T follicular helper cell (primary cell): ENCODE measurements at places on chromosomes 2 and 18.

DNA sequence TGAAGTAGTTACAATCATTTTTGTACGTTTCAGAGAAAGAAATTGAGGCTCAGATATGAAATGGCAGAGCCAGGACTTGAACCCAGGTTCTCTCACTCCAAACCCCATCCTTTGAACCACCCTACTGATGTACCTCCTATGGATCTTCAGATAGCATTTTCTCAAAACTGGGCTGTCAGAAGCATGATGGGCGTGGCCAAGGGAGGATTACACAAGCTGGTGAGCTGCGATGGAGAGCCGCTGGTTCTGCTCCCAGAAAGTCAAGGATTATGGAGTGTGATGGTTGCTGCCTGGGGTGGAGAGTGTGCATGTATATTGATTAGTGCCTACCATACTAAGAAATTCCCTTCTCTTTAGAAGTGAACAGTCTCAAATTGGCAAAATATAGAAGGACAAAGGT, 47.0 kb upstream of the PPP1CB start:
- no peak for DNase-seq

- no peak for DNase-seq
Observed at GRCh38 chr18:77822632-77823031, 573.0 kb downstream of the GALR1 start.

DNA sequence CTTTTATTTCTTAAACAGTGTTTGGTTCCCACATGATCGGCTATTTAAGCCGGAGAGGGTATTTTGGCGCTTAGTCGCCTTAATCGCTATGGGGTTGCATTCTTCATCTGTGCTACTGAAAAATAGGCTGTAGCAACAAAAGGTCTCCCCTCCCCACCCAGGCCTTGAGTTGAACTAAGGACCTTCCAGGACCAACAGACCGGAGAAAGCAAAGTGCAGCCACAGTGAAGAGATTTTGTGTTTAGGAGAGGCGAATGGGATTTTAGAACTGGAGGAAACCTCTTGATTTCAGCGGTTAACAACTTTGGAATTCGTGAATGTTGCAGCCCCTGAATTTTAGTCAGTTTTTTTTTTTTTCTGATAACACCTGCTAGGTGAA, 1.4 kb downstream of the ITGA6 start:
- DNase-seq = no peak

GRCh38 chr2:171411791-171412483, 21.9 kb downstream of the METTL8 start:
- no peak for DNase-seq

DNA sequence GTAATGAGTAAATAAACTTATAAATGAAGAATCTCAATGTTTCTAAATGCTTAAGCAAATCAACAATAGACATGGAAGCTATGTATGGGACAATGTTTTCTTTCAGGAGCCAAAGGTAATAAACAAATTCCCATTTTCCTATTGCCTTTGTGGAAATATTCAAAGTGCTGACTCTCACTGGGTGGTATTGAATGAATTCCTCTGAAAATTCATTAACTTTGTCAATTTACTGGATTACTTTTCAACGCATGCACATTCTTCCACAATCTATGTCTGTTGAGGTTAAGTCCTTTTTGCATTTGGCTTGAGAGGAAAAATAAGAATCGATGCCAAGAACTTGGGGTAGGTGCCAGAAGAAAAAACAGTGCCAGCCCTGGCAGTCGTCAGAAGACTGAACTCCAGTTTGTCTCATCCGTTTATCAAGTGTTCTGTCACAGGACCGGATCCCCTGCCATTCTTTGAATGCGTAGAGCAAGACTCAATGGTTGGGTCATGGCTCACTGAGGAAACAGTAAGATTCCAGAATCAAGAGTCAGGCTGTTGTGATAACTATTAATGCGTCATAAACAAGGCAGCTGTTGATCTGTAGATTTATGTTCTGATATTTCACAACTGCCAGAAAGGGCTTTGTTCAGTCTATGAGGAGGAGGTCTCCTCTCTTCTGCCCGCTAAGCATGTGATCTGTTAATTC, 133.3 kb downstream of the GFPT1 start:
- no peak for DNase-seq

DNA sequence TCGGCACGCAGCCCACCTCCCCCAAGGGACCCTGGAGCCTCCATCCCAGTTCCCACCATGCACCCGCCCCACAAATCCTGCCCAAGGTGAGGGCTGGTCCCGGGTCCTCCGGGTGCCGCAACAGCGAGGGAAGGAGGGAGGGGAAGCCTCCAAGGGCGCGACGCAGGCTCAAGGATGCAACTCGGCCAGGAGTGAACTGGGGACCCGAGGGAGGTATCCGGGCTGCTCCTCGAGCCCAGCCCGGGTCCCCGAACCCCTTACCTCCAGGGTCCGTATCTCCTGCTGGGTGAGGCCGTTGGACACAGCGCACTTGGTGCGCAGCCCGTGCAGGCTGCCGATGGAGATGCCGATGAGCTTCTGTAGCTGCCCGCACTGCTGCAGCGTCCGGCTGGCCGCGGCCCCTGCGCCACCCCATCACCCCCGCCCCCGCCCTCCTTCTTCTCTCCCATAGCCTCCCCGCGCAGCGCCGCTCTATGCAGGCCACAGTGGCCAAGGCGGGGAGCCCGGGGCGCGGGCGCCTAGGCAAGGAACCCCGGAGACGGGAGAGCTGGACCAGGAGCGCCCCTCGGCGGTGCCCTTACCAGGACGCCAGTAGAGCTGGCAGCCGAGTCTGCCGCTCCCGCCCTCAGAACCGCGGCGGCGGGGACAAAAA, 124.1 kb downstream of the ANKRD30BL start:
- DNase-seq = no peak

DNA sequence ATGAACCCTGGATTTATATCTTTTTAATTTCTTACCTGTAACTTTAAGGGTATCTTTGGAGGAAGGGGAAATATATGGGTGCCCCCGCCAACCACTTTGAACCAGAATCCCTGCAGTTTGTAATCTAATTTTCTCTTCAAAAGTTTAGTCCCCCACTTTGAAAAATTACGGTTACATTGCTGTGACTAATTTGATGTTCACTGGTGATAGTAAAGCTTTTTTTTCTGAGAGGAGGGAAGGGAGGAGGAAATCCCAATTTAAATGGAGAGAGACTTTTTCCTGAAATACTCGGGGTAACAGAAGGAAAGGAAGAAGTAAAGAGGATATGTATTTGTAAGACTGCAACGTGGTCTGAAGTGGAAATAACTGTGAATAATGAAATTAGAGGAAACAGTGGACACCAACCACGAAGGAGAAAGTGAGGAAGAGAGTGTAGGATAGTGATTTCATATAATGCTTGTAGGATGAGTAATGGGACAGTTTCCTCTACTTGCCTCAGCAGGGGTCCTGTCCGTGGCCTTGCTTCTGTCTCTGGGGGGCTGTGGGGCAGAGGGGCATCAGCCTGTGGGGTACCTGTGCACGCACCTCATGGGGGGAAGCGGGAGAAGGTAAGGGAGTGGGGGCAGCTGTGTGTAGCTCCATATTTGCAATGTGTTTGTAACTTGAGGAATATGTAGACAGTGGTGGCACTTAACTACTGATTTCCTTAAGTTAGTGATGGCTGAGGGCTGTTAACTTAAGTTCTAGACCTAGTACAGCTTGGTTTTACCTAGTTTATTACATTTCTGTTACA, 161.1 kb downstream of the LTBP1 start:
- DNase-seq = no peak

DNA sequence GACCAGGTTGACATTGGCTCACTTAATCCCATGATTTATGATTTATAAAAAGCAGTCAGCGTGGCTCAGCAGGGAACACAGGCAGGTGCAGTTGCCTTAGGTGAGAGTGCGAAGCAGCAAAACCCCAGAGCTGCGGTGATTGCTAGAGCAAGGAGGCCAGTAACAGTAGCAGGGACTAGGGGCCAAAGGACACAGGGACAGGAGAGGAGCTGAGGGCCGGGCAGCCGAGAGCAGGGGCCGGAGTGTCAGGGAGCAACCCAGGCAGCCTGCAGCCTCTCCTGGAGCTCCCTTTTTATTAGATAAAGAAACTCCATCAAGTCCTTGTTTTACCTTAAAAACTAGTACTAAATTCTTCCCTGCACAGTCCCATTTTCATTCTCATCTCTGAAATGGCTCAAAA, 4.3 kb downstream of the MC2R start:
- DNase-seq = no peak

- no peak for DNase-seq
Observed at GRCh38 chr2:150695451-150696135, 208.1 kb upstream of the RND3 start.

DNA sequence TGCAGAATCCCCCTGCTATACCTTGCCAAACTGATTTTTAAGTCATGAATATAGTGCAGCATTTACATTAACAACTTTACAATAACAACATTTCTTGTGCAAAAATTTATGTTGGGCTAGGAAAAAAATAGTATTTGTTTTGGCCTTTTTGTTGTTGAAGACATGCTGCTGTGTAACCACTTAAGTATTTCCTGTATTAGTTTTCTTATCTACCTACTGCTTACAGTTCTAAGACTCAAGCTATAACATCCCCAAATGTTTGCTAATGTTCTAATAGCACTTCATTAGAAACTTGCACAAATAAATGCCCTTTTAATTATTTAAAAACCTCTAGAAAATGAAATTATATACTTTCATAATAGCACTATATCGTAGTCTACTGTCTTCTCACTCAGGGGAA, 154.3 kb upstream of the DOCK10 start:
- no peak for DNase-seq

- DNase-seq = no peak
Observed at GRCh38 chr2:151543876-151544275, 134.2 kb downstream of the RIF1 start.

DNA sequence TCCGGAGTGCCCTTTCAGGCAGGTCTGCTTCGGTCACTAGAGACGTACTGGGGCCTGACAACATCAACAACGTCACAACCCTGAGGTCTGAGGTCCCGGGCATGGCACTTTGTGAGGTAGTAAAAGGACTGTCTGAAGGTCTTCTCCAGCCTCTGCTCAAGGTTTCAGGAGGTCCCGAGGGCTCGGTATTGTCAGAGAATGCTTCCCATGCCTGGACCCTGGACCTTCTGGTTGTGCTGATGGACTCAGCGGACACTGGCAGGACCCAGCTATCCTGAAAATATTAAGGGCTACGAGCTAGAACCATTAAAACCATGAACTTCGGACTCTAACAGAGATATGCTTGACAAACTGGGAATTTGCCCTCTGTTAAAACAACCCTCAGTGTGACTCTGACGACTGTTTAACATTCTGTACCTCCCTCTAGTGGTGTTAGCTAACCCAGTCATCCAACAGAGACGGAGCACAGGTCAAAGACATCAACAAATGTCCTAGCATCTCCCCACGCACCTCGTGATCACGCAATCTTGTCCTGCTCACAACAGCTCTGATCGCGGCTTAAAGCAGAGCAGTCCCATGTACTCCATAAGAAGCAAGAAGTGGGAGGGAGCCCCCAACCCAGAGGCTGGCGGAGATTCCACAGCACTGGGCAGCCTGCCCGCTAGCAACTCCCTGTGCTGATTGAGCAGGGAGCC, 96.5 kb downstream of the CCDC93 start:
- DNase-seq = no peak

DNA sequence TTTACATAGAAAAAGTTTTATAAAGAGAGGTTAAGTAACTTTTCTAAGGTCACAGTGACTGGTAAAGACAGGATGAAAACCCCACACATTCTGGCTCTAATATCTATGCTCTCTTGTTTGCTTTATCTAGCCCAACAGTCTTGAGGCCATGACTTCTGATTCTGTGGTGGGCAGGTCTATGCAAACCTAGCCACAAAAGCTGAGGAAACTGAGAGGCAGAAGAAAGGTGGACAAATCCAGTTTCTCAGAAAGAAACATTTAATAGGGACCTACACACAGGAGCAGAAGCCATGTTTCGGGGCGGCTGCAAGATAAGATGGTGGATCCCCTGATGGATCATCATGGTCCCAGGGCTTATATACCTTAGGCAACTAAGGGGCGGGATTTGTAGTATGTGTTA, 21.8 kb downstream of the HSPD1 start:
- no peak for DNase-seq

DNA sequence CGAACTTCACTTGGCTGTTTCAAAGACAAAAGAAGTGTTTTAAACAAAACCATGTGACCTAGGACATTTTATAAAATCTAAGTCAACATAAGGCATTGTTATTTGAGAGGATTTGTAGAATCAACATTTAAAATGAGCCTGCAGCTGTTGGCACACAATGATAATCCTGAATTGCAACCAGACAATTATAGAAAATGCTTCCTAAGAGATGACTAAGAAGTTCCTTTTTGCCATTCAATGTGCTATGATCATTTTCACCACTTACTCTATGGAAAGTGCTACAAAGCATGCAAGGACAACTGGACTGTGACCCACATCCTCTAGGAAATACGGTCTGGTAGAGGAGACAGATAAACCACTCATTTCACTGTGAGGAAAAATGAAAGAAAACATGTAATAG, 246.4 kb downstream of the CDH20 start:
- no peak for DNase-seq

DNA sequence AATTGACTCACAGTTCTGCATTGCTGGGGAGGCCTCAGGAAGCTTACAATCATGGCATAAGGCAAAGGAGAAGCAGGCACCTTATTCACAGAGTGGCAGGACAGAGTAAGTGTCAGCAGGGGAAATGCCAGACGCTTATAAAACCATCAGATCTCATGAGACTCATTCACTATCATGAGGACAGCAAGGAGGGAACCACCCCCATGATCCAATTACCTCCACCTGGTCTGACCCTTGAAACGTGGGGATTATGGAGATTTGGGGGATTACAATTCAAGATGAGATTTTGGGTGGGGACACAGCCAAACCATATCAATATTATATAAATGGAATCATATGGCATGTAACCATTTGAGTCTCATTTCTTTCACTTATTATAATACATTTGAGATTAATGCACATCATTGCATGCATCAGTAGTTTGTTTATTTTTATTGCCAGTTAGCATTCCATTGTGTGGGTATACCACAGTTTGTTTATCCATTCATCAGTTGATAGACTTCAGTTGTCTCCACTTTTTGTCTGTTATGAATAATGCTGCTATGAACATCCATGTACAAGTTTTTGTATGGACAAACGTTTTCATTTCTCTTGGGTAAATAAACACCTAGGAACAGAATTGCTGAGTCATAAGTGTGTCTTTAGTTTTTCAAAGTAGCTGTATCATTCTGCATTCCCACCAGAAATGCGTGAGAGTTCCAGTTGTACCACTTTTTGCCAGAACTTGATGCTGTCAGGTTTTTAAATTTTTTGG, 5.8 kb upstream of the SRBD1 start:
- no peak for DNase-seq

DNA sequence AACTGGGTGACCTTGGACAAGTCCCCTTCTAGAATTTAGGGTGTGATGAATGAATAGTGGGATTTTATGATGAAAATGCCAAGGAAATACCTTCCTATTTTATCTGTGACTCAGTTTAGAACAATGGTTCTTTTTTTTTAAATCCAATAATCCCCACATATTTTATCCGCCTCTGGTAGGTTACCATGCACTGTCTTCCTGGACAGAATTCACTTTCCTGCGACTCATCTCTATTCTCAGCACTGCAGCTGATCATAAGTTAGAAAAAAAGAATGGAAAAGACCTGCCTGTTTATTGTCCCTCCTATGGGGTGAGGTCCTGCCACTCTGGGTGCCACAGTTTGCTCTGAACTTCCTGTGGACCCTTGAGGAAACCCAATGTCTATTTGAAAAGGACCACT, 73.1 kb downstream of the IRS1 start:
- no peak for DNase-seq

- DNase-seq = no peak
Observed at GRCh38 chr2:16007167-16007934, 67.0 kb downstream of the MYCN start.

GRCh38 chr2:120469426-120469825, 123.5 kb downstream of the INHBB start:
- DNase-seq = no peak
